ENCODE measurements at places on chromosomes 13 and 19.

DNA sequence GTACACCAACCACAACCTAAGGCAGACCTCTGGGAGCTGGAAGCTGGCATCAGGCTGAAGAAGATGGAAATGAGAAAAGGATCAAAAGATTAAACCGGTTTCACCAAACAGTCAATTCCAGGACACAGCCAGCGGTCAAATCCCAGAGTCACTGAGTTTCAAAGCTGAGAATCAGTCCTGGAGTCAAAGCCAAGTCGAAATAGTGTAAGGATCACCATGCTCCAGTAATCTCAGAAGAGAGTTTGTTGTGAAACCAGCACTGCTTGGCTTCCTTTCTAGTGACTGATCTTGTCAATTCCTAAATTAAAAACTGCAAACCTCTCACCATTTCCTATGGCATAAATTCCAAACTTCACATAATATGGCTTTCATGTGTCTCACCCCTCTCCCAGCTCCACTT lies 198.8 kb downstream of the GPC6 start:
- DNase-seq, result no peak

DNA sequence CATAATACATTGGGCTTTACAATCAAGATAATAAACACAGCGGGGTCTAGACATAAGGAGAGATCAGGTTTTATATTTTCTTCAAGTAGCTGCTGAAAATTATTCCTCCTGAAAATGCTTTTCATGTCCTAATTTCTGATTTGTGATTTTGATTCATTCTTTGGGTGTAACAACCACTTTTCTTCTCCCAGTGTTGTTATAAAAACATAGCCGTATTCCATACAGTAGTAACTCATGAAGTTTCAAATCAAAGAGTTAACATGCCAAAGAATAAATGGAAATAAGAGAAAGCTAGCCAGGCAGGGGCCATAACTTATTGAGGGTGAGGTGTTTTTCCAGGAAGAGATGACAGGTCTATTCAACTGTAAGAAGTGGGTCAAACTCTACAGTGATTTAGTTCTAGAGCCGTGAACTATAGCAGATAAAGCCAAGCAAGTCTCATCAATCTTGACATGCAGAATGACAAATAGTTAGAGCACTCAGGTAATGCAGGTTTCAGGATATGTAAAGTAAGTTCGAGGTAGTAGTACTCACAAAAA lies 934.4 kb upstream of the SLITRK1 start:
- no peak for DNase-seq

GRCh38 chr13:76398425-76398824 lies 487.8 kb downstream of the KCTD12 start:
- no peak for DNase-seq

DNA sequence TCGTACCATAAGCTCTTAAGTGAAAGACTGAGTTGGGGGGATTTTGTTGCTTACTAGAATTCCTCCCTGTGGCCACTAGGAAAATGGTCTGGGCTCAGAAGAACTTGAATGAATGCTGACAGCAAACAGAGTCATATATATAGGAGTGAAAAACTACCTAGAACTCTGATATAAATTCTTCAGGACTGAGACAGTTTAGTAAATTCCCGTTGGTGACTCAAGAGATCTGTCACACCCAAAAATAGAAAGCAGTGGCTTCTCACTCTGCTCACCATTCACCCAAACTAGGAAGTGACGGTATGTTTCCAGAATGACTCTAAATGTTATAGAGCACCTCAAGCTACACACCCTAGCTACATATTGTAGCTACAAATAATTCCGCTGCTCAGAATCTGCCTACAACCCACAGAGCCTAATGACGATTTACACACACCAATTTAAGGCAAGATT lies 116.2 kb downstream of the TBC1D4 start:
- DNase-seq, result no peak

GRCh38 chr13:33556828-33557227 lies 261.1 kb upstream of the RFC3 start:
- DNase-seq, result no peak

GRCh38 chr13:20221772-20222171 lies 10.3 kb downstream of the GJB6 start:
- DNase-seq, result no peak

DNA sequence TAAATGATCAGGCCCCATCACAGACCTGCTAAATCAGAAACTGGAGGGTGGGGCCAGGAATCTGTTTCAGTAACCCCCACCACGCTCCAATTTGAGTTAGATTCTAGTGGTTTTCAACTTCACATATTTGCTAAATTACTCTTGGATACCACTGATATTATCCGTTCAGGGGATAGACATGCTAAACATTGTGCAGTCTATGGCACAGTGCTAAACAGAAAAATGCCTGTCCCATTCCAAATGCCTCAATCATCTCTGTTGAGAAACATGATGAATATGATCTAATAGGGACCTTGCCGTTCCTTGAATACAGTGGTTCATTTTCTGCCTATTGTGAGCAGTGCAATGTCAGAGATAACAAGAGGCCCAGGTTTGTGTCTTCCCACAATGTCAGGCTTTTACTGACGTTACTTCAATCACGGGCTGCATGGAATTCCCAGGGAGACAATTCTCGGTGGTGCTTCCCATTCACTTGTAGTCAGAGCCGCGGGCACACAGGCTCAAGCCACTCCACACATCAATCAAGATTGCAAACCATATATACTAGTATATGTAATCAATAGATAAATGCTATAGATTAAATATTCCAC lies 52.7 kb downstream of the MYO16 start:
- no peak for DNase-seq

GRCh38 chr19:43767316-43767715 lies 12.6 kb upstream of the SMG9 start:
- no peak for DNase-seq

DNA sequence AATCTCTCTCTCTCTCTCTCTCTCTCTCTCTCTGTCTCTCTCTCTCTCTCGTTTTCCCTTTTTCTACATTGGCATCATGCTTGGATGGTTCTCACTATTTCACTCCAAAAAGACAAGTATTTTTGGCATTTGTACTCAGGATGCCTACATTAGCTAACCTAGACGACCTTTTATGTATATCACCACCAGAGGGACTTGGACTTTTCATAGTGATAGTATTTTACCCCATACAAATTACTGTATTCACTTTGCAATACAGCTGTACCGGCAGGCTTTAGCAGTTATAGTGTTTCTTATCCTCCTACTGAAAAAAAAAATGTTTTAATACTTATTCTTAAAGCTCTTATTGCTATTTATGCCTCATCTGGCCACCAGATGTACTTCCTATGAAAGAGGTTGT lies 687.2 kb upstream of the KLHL1 start:
- no peak for DNase-seq

- DNase-seq, result no peak
Observed at GRCh38 chr13:106291006-106291405, 244.5 kb downstream of the EFNB2 start.

DNA sequence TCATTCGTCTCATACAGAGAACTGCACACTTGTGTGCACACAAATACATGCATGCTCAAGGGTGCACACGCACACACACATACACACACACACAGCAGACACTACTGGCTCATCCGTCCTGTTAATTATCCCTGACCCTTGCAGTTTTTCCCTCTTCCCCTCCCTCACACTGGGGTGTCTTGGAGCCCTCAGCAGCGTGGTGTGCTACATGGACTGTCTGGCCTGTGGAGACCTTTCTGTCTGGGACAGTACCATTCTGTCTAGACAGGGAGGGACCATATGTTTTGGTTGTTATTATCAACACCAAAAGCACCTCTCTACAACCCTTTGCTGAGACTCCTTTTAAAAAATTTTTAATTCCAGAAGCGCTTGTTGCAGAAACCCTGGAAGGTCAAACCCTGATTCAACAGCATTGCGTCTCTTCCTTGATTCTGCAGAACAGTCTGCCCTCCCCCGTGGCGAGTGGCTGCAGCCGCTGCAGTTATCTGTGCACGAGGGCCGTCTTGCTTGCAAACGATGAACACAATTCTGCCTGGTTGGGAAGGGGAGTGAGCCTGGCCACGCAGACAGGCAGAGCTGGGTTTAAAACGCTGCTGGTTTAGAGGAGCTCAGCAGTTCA lies 374.0 kb downstream of the IRS2 start:
- no peak for DNase-seq
